ENCODE measurements at places on chromosomes 2 and 18.
A peak's percentile ranks its signal among the peaks of the same experiment; 100 is the strongest.

- no peak for DNase-seq
Observed at GRCh38 chr18:39348757-39349156, 1783.2 kb upstream of the CELF4 start.

GRCh38 chr2:173488861-173489260 is 134.2 kb downstream of the CDCA7 start:
- DNase-seq = no peak

GRCh38 chr2:194319222-194319992 is 1337.6 kb upstream of the SLC39A10 start:
- DNase-seq = no peak

DNA sequence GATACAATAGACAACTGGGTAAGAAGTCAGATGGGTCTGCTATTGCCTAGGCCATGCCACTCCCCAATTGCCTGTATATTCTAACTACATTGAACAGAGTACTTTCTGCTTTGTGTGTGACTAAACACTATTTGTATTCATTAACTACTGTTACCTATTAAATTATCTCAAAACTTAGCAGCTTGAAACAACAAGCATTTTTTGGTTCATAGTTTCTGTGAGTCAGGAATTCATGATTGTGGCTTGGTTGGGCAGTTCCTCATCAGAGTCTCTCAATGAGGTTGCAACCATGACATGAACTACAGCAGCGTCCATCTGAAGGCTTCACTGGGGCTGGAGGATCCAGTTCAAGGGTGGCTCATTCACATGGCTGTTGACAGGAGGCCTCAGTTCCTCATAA is 205.7 kb downstream of the EN1 start:
- no peak for DNase-seq

GRCh38 chr2:184683911-184684310 is 85.6 kb downstream of the ZNF804A start:
- no peak for DNase-seq

- DNase-seq = no peak
Observed at GRCh38 chr18:58495634-58496033, 133.3 kb downstream of the ALPK2 start.

- DNase-seq = no peak
Observed at GRCh38 chr2:118319271-118319684, 231.0 kb downstream of the INSIG2 start.

GRCh38 chr18:48868468-48869466 is 82.0 kb downstream of the SMAD7 start:
- DNase-seq = peak; percentile 15

DNA sequence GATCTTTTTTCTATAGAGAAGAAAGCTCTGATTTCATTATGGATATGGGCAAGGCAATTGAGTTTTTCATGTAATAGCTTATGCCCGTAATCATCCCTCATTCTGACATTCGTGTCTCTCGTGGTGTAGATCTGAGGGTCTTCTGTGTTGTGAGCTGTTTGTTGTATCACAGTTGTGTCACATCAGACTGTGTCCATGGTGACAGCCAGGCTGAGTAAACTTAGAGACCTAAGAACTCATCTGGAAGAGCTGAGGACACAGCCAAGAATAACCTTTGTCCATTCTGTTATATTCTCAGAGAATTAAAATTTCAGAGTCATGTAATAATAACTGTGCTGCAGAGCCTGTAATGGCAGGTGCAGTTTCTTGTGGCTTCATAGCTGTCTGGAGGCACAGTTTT is 116.5 kb downstream of the ATP9B start:
- DNase-seq = no peak

- no peak for DNase-seq
Observed at GRCh38 chr18:46215902-46216723, 111.9 kb downstream of the HAUS1 start.

GRCh38 chr2:101550555-101550954 is 75.6 kb upstream of the RFX8 start:
- DNase-seq = no peak

DNA sequence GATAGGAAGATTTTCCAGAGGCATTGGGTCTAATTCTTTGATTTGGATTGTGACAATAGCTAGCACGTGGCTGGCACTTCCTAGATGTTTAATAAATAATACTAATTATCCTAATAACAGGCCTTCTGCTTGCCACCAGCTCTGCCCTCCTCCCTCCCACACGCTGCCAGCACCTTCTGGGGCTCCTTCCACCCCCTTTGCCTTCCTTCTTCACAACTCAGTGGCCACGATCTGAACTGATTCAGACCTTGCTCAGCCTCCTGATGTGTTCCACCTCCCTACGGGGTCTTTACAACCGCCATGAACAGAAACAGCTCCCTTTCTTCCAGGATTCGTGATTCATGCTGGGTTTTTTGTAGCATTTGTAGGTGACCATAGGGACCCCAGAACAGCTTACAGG is 310.3 kb upstream of the HS6ST1 start:
- no peak for DNase-seq

GRCh38 chr18:79259218-79259617 is 136.5 kb upstream of the NFATC1 start:
- DNase-seq = no peak

DNA sequence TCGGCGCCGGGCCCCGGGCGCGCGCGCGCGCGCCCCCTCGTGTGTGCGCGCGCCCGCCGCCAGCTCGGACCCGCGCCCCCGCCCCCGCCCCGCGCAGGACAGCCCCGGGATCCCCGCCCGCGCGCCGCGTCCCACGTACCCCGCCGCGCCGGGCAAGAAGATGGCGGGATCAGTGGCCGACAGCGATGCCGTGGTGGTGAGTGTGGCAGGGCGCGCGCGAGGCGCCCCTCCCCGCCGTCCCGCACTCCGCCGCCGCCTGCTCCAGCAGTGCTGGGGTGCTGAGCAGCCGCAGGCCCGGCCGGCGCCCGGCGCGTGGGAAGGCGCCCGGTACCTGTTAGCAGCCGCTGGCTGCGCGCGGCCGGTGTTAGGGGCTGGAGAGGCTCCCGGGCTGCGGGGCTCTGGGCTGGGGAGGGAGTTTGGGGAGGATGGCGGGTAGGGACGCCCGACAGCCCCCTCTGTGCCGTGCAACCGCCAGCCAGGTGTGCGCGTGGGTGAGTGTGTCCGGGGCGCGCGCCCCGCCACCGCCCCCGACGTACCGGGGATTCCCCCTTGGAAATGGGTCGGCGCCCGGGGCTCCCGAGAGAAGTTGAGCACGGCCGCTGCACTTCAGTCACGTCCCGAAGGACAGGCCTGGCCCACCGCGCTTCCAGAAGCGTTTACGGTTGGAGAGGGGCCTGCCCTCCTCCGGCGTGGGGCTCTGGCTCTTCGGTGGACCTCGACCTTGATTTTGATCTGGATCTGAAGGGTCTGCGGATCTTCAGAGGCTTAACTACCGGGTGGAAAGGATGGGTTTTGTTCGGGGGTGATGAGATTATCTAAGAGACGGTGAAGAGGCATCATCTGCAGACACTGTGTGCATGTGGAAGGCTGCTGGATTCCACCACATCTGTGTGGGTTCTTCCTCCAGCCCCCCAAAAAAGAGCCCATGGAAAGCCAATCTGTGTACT is 697 bp downstream of the LGALSL start:
- DNase-seq = peak; percentile 22
